ENCODE measurements at places on chromosomes 1 and 21. TPM values are rescaled to one million over a fixed set of nuclear protein-coding genes. Genes with fewer than 3 reads are reported as not detected.

The LRRC38 gene
- total RNA-seq = not detected

The C1QB gene
- total RNA-seq = 0.33 TPM

The YBEY gene
- 10.7 TPM for total RNA-seq

The RXFP4 gene
- 8.0 TPM for total RNA-seq

The CD52 gene
- 1.6 TPM for total RNA-seq

The APCS gene
- 0.33 TPM for total RNA-seq

The PROX1 gene
- 0.13 TPM for total RNA-seq

The RCC1 gene
- total RNA-seq = 61.2 TPM

The ERICH3 gene
- not detected for total RNA-seq

The GSTM1 gene
- not detected for total RNA-seq

The TAS1R1 gene
- not detected for total RNA-seq

The CYP4B1 gene
- total RNA-seq = not detected

The DMRTA2 gene
- not detected for total RNA-seq

The NEK7 gene
- 53.0 TPM for total RNA-seq
